ENCODE measurements at places on chromosomes 16 and 17. TPM values are rescaled to one million over a fixed set of nuclear protein-coding genes. Genes with fewer than 3 reads are reported as not detected.

DNA sequence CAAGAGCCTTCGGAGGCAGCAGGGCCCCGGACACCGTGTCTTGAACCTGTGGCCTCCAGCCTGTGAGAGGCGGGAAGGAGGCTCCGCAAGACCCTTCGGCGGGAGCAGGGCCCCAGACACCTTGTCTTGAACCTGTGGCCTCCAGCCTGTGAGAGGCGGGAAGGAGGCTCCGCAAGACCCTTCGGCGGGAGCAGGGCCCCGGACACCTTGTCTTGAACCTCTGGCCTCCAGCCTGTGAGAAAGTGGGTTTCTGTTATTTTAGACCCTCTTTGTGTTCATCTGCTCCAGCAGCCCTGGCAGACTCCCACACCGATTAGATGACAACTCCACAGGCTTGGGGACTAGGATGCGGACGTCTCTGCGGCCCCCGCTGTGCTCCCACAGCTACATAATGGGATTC lies 30.0 kb downstream of the FBXO31 start:
- peaks cover 14% of the 10 kb centered on the region for H3K4me1 ChIP-seq
- H3K36me3 ChIP-seq = peaks cover 9% of the 10 kb centered on the region
- H3K27me3 ChIP-seq = no peaks in the 10 kb centered on the region
- DNase-seq = no peak
- H3K27ac ChIP-seq = no peak overlapping the region

Gene ITGB3
- 11.4 TPM for total RNA-seq

Gene KRTAP9-2
- total RNA-seq = not detected

DNA sequence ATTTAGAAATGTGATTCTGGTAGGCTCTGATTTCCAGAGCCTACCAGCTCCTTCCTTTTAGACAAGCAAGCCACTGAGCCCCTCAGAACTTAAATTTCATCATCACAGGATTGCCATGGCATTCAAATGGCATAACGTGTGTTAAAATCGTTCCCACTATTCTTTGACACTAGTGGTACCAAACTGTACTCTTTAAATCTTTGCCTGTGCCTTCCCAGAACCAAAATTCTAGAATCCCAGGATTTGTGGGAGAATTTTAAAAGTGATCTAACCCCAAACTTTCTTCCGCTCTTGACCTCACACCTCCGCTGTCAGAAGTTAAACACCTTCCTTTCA lies 287 bp upstream of the INTS2 start:
- H3K27me3 ChIP-seq = no peaks in the 10 kb centered on the region
- no peak for DNase-seq
- peak overlapping the region; percentile 95 for H3K27ac ChIP-seq

Gene KRTAP2-3
- total RNA-seq = not detected

DNA sequence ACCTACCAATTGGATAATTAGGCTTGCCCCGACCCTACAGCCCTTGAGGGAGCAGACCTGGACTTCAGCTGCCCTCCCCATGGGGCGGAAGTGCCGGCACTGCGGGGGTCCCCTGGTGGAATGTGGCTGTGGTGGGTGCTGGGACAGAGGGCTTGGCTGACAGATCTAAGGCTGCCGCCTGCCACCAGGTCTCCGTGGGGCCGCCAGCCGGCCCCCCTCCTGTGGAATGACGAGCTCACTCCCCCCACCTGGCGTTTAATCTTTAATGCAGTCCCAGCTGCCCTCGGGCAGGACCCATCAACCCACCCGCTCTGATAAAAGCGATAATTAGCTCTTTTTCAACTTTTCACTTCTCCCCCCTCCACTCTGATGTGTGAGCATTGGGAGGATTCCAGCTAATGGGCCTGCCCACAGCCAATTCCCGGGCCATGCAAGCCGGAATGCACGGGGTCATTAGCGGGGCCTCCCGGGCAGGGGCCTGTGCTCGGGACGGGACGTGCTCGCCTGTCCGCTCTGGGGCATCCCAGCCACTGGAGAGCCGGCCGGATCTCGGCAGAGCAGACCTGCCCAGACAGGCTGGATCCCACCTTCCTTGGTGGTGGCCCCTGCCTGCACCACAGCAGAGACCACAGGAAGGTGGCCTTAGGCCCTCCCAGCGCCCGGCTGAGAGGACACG lies 28.3 kb upstream of the GOSR2 start:
- DNase-seq = peak; percentile 87
- no peaks in the 10 kb centered on the region for H3K4me1 ChIP-seq
- no peak overlapping the region for H3K4me3 ChIP-seq
- no peaks in the 10 kb centered on the region for H3K36me3 ChIP-seq

DNA sequence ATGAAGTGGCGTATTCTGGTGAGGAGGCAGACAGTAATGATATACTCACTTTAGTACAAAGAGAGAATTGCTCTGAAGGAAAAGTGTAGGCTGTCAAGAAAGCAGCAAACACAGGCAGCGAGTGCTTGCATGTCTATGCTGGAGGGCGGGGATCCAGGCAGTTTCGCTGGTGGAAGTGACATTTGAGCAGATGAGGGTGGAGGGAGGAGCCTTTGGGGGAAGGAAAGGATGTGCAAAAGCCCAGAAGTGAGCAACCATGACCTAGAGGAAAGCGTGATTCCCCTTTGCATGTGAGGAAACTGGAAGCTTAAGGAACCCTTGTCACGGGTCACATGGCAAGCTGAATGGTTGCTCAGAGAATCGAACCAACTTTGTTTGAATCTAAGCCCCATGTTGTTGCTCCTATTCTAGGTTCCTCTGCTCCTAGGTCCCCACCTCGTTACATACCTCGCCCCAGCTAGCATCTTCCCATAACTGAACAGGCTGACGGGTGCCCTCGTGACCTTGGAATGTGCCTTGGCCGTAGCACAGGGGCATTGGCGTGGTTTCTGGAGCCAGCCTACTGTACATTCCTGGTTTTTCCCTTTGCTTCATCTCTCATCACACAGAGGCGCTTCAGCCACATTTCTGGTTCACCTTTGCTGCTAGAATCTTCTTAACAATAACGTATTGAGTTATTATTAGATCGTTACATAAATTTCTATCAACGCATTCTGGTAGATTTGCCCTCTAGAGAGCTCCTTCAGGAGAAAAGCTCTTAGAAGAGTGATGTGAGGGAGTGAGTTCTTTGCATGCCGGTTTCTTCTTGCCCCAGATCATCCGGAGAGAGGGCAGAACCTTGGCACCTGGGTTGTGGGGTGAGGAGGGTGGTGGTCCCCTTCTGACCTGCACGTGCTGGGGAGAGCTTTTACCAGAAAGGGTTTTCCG lies 191.8 kb downstream of the SNX29 start:
- H3K4me1 ChIP-seq = peaks cover 24% of the 10 kb centered on the region
- H3K4me3 ChIP-seq = no peak overlapping the region
- DNase-seq = no peak
- no peak overlapping the region for H3K27ac ChIP-seq

GRCh38 chr16:53841884-53842283 lies 137.9 kb downstream of the FTO start:
- H3K36me3 ChIP-seq = peaks cover 4% of the 10 kb centered on the region
- no peak overlapping the region for H3K27ac ChIP-seq
- H3K4me3 ChIP-seq = no peak overlapping the region
- no peak for DNase-seq

DNA sequence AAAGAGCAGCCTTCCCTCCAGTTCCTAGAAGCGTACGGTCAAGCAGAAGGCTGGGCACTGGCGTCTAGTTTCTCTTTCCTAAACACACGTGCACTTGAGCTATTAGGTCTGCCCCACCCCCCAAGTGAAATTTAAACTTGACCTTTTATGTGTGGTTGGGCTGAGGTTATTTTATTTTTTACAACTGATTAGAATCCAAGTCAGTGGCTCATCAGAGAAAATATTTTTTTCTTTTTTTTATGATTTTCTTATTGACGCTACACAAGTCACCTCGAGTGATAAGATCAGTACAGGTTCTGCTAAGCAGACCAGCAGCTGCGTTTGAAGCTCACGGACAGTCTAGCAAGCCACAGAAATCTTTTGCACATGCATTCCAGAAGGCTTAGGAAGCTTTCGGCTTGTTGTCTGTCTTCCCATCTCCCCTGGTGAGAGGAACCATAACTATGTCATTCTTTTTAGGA lies 95.1 kb downstream of the ZFHX3 start:
- H3K27ac ChIP-seq = peak overlapping the region; percentile 84
- H3K36me3 ChIP-seq = peaks cover 37% of the 10 kb centered on the region
- peaks cover 77% of the 10 kb centered on the region for H3K4me1 ChIP-seq
- H3K4me3 ChIP-seq = peak overlapping the region; percentile 29

Gene FBXW10B
- 1.1 TPM for total RNA-seq

Gene PYY
- not detected for total RNA-seq

DNA sequence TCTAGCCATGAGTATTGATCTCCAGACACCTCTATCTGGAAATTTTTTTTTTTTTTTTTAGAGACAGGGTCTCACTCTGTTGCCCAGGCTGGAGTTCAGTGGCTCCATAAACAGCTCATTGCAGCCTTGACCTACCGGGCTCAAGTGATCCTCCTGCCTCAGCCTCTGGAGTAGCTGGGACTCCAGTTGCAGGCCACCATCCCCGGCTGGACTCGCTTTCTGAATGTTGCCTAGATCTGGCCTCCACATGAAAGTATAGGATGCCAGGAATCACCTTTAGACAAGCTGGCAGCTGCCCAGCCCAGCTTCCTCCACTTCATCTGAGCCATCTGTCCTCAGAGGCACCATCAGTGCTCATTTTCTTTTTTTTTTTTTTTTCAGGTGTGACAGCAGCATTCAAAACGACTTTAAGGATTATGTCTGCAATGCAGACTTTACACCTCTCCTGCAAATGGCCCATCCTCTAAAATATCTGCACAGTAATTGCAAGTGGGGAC lies 6.4 kb upstream of the PRR14 start:
- DNase-seq = no peak
- no peaks in the 10 kb centered on the region for H3K27me3 ChIP-seq
- no peaks in the 10 kb centered on the region for H3K4me1 ChIP-seq
- H3K27ac ChIP-seq = no peak overlapping the region
- no peaks in the 10 kb centered on the region for H3K36me3 ChIP-seq
- no peak overlapping the region for H3K4me3 ChIP-seq

GRCh38 chr17:35621768-35622167 lies 34.6 kb downstream of the AP2B1 start:
- no peaks in the 10 kb centered on the region for H3K27me3 ChIP-seq
- peaks cover 9% of the 10 kb centered on the region for H3K36me3 ChIP-seq
- no peak overlapping the region for H3K27ac ChIP-seq
- H3K4me1 ChIP-seq = peaks cover 3% of the 10 kb centered on the region

DNA sequence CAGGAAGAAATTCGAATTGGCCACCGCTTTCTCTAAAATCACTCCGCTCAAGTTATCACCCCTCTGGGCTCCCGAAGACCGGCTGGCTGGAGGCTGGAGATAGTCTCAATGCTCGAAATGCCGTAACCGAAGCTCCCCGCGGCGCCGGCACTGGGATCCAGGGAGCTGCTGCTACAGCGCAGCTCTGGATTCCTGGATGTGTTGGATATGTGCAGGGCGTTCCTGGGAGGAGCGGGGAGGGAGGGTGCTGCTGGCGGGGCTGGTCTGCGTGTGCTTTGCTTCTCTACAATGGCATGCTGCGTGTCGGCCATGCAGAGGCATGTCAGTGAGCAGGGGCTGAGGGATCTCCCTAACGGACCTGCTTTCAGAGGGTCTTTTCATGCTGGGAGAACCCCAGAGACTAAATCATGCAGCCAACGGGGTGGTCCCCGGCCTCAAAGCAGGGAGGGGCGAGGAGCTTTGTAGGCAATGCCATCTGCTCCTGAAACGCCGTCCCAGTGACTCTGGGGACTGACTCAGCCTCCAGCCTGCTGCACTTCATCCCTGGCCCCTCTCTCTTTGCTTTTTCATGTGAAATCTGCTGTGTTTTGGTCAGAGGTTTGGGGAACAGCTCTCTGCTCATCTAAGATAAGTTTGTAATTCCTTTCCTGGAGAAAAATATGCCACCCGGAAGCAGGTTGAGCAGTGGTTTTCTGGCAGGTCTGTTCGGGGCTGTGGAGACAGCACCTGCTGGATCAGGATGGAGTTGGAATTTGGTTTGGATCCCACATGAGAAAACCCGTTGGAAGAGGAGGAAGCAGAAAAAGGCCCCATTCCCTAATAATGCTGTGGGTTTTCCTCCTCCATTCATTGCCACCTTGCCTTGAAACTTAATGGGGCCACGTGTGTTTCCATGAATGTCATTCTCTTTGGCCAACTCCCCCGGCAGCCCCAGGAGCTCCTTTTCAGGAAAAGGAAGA lies 311.4 kb downstream of the SEC14L1 start:
- H3K27ac ChIP-seq = peak overlapping the region; percentile 98

DNA sequence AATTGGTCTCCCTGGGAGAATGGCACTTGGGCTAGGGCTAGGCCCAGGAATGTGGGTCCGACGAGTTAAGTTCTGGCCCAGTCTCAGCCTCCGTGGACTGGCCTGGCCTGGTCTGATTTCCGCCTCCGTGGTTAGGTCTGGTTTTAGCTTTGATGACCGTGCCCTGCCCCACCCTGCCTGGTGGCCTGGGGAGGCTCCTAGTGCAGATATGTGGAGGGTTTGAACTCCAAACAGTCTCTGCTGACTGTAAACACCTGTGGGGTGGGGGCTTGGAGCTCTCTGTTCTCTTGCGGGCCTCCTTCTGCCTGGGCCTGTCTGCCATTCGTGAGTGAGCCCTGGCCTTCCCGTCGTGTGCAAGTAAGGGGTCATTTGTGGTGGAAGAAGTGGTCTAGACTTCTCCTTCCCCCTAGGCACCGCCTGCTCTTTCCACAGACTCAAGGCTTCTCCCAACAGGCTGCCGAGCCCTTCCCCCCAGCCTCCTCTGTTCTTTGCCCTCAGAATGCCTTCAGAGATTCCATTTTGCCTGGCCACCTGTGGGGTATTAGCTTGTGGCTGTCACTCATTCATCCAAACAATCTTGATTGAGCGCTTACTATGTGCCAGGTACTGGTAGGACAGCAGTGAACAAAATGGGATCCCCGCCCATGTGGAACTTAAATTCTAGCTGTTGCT lies 1.6 kb downstream of the ATP6V0C start:
- H3K27me3 ChIP-seq = no peaks in the 10 kb centered on the region
- DNase-seq = no peak
- H3K4me3 ChIP-seq = peak overlapping the region; percentile 90
- H3K36me3 ChIP-seq = peaks cover 6% of the 10 kb centered on the region
- H3K4me1 ChIP-seq = peaks cover 50% of the 10 kb centered on the region
- H3K27ac ChIP-seq = peak overlapping the region; percentile 95

Gene SLFN13
- total RNA-seq = 4.9 TPM

Gene COPZ2
- total RNA-seq = 219 TPM

Gene CAPN15
- 28.8 TPM for total RNA-seq

Gene LPCAT2
- total RNA-seq = 17.4 TPM

- H3K4me3 ChIP-seq = no peak overlapping the region
- peaks cover 2% of the 10 kb centered on the region for H3K36me3 ChIP-seq
- H3K27me3 ChIP-seq = no peaks in the 10 kb centered on the region
- peaks cover 31% of the 10 kb centered on the region for H3K4me1 ChIP-seq
- no peak for DNase-seq
Measured at GRCh38 chr16:471353-472198, 46.1 kb downstream of the RAB11FIP3 start.

Gene ACD
- 17.2 TPM for total RNA-seq

DNA sequence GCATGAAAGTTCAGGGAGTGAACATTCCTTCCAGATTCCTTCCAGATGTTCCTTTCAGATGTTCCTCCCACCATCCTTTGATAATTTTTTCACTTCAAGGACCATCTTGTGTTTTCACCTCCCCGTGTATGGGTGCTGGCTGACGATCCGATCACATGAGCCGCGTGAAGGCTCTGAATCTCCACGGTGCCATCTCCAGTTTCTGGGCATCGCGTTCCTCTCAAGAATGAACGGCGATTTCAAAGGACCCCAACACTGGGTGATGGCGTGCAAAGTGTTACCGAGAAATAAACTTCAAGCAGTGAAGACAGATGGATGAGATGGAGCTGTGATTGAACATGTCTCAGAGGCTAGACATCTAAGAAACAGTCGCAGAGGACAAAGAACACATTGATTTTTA lies 245.3 kb downstream of the GSG1L start:
- no peak overlapping the region for H3K27ac ChIP-seq
- no peak overlapping the region for H3K4me3 ChIP-seq
- H3K4me1 ChIP-seq = no peaks in the 10 kb centered on the region
- H3K36me3 ChIP-seq = peaks cover 2% of the 10 kb centered on the region
- peaks cover 60% of the 10 kb centered on the region for H3K27me3 ChIP-seq
